ENCODE measurements at places on chromosomes 3 and 15. TPM values are rescaled to one million over a fixed set of nuclear protein-coding genes. Genes with fewer than 3 reads are reported as not detected.

Gene NTRK3
- 9.9 TPM for total RNA-seq

Gene PRKCD
- 1.0 TPM for total RNA-seq

Gene PPIB
- total RNA-seq: 1,162 TPM

Gene GATM
- 13.0 TPM for total RNA-seq

Gene C3orf80
- total RNA-seq: 0.26 TPM

Gene CYP1A2
- total RNA-seq: not detected

Gene REC114
- not detected for total RNA-seq

Gene DPPA2
- total RNA-seq: not detected

Gene SLC6A1
- total RNA-seq: 1.5 TPM

Gene PPP1R14D
- not detected for total RNA-seq

Gene CDCP1
- total RNA-seq: 0.21 TPM

Gene SPINT1
- 0.33 TPM for total RNA-seq

Gene TUSC7
- 2.8 TPM for total RNA-seq

Gene GADL1
- 0.23 TPM for total RNA-seq

Gene PLA2G4B
- total RNA-seq: 6.3 TPM

Measured in motor neuron (in vitro differentiated cells).